ENCODE measurements at places on chromosomes 13 and 19.

- peak; percentile 34 for DNase-seq
Observed at GRCh38 chr13:39892721-39893685, 237.5 kb downstream of the COG6 start.

GRCh38 chr19:47375694-47376588 is 26.8 kb downstream of the DHX34 start:
- DNase-seq, result no peak

DNA sequence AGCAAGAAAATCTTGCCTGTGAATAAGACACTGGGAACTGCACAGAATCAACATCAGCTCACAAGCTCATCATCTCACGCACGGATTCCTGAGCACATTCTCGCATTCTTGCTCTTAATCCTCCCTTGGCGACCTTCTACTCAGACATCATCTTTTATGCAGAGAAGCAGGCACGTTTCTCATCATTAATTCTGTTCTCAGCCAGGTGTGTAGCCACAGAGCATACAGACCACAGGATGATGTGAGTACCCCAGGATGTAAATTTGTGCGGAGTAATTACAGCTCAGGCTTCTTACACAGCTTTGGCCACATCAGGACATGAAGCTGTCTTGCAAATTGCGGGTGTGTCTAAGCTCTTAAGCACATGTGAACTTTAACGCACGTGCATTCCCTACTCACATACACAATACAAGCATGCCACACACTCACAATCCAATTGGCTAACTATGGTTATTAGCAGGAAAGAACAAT is 36.5 kb upstream of the SACS start:
- no peak for DNase-seq

GRCh38 chr13:42926555-42926954 is 65.5 kb downstream of the EPSTI1 start:
- DNase-seq, result no peak

- peak; percentile 92 for DNase-seq
Observed at GRCh38 chr19:36604656-36605100, 435 bp upstream of the ZNF382 start.

DNA sequence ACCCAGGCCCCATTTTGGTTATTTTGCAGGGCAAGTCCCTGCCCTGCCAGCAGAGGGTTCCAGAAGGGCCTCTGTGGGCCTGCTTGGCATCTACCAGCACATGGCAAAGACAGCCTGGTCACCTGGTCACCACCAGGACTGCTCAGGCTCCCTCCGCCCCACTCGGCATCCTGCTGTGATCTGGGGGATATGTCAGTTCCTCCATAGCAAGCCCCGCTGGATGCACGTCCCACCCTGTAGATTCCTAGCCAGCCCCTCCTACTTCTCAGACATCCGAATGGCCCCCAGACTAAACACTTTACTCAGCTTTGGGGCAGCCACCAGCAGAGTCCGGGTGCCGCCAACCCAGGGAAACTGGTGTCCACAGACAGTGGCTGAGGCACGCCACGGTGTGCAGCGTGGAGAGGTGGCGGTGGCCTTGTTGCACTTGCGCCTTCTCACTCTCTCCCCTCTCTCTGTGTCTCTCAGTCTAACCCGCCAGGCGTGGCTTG is 31.8 kb upstream of the USE1 start:
- DNase-seq, result peak; percentile 48

DNA sequence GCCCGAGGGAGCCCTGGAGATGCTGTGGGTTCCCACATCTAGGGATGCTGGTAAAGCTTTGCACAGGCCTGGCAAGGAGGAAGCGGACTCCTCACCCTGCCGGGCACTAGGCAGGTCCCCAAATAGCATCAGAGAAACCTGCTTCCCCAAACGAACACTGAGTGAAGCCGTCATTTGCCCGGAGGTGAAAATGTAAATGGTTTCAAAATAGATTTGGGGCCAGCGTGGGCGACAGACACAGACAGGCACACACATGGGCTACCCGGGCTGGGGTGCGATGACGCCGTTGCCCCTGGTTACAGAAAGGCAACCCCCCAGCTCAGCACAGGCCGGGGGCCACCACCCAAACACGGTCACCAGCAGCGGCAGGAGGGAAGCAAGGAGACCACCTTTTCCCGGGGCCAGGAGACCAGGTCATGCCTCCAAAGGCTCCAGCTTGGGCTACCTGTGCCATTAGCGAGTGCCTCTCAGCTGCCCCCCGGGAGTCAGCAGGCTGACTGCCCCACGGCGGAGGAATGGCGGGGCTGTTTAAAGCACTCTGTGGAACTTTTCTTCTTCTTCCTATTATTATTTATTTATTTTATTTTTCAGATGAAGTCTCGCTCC is 47.5 kb upstream of the NDUFS7 start:
- no peak for DNase-seq

- peak; percentile 79 for DNase-seq
Observed at GRCh38 chr19:30227661-30228112, 144.5 kb upstream of the ZNF536 start.

GRCh38 chr13:50700664-50701305 is 142.7 kb downstream of the DLEU7 start:
- DNase-seq, result no peak

DNA sequence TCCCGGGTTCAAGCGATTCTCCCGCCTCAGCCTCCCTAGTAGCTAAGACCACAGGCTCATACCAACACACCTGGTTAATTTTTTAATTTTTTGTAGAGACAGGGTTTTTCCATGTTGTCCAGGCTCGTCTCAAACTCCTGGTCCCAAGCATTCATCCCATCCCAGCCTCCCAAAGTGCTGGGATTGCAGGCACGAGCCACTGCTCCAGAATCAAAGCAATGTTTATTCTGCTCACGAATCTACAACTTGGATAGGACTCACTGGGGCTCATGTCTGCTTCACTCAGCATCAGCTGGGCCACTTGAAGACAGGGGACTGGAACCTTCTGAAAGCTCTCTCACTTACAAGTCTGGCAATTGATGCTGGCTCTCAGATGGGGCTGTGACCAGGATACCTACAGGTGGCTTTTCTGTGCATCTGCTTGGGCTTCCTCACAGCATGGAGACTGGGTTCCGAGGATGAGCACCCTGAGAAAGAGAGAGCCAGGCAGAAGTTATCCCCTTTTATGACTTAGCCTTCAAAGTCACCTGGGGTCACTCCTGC is 8.2 kb upstream of the ZNF792 start:
- no peak for DNase-seq

DNA sequence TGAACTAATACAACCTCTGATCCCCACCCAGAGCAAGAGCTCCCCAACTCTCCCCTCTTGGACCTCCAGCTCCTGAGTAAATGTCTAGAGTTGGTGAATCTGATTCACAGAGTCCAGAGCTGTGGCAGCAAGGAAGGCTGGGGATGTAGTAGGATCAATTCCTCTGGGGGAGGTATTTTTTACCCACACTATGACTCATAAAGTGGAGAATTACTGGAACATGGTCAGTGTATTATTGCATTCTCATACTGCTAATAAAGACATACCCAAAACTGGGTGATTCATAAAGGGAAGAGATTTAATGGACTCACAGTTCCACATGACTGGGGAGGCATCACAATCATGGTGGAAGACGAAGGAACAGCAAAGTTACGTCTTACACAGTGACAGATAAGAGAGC is 496.7 kb downstream of the EFNB2 start:
- no peak for DNase-seq

DNA sequence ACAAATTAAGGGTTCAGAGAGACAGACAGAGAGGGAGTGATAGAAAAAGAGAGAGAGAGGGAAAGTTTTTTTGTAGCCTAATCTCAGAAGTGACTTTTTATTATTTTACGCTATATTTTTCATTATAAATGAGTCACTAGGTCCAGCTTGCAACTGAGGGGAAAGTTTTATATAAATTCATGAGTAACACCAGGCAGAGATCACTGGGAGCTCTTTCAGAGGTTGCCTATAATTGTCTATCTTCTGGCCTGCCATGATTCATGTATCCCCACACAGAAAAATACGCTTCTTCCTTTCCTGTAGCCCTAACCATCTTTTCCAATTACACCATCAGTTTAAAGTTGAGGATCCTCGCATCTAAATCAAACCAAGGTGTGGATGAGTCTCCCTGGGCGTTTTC is 467.9 kb downstream of the SLITRK1 start:
- no peak for DNase-seq

DNA sequence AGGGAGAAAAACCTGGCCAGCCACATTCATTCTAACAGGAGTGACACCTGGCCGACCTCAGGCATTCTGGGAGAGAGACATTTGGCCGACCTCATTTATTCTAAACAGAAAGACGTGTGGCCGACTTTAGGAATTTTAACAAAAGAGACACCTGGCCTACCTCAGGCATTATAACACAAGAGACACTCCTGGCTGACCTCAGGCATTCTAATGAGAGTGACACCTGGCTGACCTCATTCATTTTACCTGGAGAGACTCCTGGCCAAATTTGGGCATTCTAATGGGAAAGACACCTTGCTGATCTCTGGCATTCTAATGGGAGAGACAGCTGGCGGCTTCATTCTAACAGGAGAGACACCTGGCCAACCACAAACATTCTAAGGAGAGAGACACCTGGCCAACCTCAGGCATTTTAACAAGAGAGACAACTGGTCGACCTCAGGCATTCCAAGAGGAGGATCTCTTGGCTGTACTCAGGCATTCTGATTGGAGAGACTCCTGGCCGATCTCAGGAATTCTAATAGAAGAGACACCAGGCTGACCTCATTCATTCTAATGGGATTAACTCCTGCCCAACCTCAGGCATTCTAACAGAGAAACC is 1353.9 kb downstream of the UQCRFS1 start:
- no peak for DNase-seq

- DNase-seq, result no peak
Observed at GRCh38 chr19:48624791-48625723, 5.8 kb downstream of the SPHK2 start.

- DNase-seq, result peak; percentile 75
Observed at GRCh38 chr19:49017666-49018351, 918 bp upstream of the LHB start.

DNA sequence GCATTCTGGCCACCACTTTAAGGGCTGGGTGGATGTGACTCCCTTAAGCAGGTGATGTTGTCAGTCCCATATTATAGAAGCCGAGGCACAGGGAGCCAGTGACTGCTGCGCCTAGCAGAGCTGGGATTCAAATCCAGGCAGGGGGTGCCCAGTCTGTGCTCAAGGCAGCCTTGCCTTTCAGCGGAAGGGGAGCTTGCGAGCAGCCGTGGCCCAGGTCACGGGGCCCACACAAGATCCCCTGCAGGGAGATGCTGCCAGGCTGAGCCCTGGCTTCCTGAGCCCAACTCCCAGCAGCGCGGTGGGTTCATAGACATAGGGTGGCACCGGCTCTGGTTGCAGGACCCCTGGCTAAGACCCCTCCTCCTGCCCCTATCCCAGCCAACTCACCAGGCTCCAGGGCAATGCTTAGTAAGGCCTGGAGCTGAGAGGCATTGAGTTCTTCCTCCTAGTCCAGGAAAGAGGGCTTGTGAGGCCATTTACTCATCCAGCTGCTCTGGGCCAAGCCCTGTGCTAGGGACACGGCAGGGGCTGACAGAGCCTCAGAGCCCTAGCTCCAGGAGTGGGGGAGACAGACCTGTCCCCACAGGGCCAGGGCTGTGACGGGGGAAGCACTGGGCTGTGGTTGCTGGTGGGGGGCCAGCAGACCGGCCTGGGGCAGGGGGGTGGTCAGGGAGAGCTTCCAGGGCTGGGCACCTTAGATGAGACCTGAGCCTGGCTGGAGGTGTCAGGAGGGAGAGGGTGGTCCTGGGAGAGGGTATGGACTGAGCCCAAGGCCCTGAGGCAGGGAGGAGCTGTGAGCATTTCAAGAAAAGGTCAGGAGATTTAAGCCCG is 9.6 kb downstream of the CAPN12 start:
- DNase-seq, result peak; percentile 44

- DNase-seq, result peak; percentile 67
Observed at GRCh38 chr19:42325896-42326771, 699 bp downstream of the MEGF8 start.

GRCh38 chr13:69461397-69461796 is 646.2 kb upstream of the ATXN8OS start:
- DNase-seq, result no peak

DNA sequence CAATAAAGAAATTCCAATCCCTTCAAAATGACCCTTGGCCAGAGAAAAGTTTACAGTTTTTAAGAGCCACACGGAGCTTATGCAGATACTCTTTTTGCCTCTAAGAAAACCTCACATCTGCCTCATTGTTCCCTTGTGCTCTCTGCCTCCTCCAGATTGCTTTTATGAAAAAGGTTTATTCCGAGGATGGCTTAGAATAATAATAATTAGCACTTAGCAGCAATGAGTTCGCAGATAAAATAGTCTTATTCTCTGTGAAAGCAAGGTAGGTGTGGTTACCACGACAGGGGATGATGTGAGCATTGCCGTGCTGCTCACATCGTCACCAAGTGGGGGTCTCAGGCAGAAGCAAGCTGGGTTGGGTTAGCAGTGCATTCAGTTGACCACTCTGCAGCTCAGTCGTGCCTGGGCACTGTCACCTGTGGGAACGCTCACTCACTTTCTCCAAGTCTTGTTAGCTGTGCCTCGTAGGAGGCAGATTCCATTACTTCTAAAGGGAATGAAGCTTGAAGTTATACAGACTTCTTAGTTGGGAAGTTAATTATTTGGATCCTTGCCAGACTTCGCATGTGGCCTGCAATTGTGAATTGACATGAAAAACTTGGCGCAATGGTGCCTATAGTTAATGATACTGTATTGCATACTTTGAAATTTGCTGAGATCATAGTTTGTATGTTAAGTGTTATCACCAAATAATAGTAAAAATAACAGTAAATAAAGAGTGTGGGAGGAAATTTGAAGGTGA is 157.2 kb downstream of the MYO16 start:
- no peak for DNase-seq

GRCh38 chr13:48072304-48072703 is 22.6 kb downstream of the MED4 start:
- DNase-seq, result no peak
